Vagina (tissue), 2 donors: ENCODE measurements at places on chromosomes 16 and 17.

GRCh38 chr16:69240331-69240730, 53.4 kb downstream of the SNTB2 start:
- H3K4me1 ChIP-seq: peaks cover 71% of the 10 kb centered on the region
- H3K27me3 ChIP-seq: no peaks in the 10 kb centered on the region
- no peak overlapping the region for H3K27ac ChIP-seq
- no peak for DNase-seq
- no peak overlapping the region for H3K4me3 ChIP-seq
- H3K36me3 ChIP-seq: no peaks in the 10 kb centered on the region

- H3K36me3 ChIP-seq: no peaks in the 10 kb centered on the region
- DNase-seq: no peak
- no peak overlapping the region for H3K27ac ChIP-seq
- H3K4me1 ChIP-seq: no peaks in the 10 kb centered on the region
Measured at GRCh38 chr17:5644065-5644464, 59.8 kb upstream of the NLRP1 start.

DNA sequence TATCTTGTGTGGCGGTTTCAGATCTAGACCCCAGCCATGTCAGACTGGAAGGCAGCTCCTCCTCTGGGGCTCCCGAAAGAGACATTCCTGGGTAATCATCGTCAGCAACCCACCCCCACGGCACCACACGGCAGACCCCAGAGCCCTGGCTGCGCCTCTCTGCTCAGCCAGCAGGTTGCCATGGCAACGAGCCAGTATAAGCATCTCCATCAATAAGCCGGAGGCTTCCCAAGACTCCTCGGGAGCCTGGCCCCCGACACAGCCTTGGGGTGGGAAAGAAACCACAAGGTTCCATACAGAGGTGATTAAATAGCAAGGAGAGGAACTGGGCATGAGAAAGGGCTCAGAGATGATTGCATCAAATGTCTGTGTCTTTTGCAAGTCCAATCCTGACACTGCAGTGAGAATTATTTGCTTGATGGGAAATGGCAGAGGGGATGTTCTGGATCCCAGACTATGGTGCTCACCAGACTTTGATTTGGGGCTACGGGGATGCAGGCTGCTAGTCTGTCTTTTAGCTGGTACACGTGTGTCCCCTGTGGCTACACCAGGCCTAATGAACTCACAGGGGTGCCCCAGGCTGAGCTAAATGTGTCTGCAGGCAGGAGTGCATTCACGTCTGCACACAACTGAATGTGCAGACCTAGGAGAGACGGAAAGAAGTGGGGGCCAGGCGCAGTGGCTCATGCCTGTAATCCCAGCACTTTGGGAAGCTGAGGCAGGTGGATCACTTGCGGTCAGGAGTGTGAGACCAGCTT, 320.5 kb upstream of the TNRC6C start:
- no peaks in the 10 kb centered on the region for H3K36me3 ChIP-seq
- H3K4me3 ChIP-seq: no peak overlapping the region

DNA sequence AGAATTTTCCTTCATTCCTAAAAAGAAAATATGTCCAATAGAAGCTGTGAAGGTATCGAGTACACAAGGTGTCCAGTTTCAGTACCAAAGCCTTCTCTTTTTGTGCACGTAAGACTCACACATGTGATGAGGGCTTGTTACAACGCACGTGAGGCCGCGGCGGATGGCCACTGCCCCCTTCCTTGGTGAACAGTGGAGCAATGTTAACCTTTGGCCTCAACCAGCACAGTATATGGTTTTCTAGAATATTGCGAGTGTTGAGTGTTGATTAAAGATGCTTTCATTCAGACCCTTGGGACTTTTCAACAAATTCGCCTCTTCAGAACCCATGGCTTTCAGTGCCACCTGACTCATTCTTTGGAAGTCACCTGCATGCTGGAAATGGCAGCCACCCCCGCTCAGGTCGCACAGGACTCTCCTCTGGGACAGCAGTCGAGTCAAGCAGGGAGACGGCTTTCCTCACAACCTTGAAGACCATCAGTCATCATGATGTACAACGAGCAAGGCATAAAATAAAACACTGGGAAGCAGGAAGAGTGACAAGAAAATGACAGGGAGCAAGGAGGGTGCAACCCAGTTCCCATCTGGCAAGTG, 14.5 kb downstream of the MAP1LC3B start:
- H3K36me3 ChIP-seq: no peaks in the 10 kb centered on the region
- H3K27ac ChIP-seq: no peak overlapping the region
- no peaks in the 10 kb centered on the region for H3K4me1 ChIP-seq
- no peak overlapping the region for H3K4me3 ChIP-seq
